ENCODE measurements at places on chromosomes 2 and 18.

- no peak for DNase-seq
Measured at GRCh38 chr2:86044045-86044444, 61.6 kb downstream of the POLR1A start.

GRCh38 chr2:231315896-231316295 is 79.6 kb upstream of the B3GNT7 start:
- DNase-seq: no peak

GRCh38 chr2:168686452-168687191 is 115.8 kb upstream of the NOSTRIN start:
- no peak for DNase-seq

- DNase-seq: peak; percentile 27
Measured at GRCh38 chr2:238963161-238963970, 115.5 kb downstream of the TWIST2 start.

DNA sequence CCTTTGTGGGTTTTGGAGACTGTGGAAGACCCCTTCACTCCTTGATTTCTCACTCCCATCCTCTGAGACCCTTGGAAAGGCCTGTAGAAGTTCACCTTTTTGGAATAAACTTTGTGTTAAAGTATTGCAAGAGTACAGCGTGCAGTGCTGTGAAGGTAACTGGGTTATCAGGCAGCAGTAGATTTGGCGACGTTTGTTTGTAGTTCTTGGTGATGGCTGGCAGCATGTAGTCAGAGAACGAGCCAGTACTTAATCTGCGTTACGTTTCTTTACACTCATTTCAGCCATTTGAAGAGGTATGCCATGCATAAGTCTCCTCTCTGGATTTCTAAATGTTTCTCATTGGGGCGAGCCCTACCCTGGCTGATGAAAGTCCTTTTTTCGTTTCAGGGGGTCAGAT is 64.6 kb downstream of the TSHZ1 start:
- DNase-seq: no peak

- no peak for DNase-seq
Measured at GRCh38 chr2:72982219-72982618, 64.9 kb downstream of the EMX1 start.

DNA sequence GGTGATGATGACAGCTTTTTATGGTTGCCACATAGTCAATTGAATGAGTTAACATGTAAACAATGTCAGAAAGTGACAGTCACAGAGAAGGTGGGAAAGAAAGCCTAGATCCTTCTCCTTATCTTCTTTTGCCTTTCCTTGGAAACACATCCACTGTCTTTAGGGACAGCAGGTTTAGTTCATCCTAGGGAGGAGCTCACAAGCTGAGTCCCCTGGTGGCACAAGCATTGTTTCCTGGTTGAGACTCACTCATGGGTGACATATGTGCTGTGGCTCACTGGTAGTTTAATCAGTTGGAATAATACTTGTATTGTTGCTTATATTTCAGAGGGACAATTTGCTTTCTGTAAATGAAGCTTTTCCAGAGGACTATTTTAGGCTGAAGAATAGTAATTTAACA is 598.5 kb downstream of the CNTNAP5 start:
- no peak for DNase-seq

DNA sequence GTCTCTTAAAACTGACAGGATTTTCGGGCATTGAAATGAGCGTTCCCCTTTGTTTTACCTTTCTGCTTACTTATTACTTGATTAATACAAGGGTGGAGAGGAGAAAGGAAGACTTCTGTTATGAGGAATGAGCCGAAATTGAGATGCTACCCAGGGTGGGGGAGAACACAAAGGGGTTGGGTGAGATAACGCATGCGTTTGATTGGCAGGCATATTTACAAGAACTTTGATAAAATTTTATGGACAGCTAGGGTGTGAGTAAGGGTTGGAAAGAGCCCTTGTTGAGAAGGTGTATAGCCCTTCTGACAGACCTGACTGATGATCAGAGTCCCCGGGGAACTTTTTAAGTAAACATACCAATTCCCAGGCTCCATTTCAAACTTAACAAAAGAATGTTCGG is 1.8 kb downstream of the RNF138 start:
- DNase-seq: no peak

DNA sequence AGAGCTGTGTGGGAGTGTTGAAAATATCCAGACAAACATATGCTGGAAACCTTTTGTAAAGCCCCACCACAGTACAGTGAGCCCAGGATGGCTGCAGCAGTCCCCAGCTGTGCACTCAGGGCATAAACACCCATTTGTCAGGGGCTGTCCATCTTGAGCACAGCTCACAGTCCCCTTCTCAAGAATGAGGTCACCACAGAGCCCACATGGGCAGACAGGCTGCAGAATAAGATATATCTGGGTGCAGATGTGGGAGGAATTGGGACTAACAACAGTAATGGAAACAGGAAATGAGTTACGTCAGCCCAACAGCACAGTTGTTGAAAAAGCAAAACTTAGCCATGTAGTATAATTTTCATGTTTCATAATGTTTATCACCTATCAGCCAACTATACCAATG is 219.6 kb downstream of the ETAA1 start:
- DNase-seq: no peak

- DNase-seq: no peak
Measured at GRCh38 chr2:217146956-217147355, 287.1 kb upstream of the TNP1 start.

DNA sequence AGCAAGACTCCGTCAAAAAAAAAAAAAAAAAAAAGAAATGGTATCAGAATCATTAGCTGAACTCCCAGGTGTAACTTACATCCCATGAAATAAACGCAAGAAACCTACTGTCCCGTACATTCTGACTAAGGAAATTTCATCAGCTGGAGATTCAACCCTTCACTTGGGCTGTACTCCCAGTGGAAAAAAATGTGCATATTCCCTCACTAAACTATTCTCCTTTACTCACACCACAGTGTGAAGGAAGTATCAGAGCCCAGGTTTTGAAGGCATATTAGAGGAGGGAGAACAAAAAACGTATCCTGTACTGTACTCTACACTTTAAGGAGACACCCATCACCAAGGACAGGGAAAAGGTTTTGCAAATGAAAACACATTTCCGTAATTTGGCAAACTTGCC is 64.3 kb downstream of the DNER start:
- no peak for DNase-seq

GRCh38 chr2:230916218-230916617 is 8.8 kb downstream of the GPR55 start:
- DNase-seq: no peak

- no peak for DNase-seq
Measured at GRCh38 chr2:48733067-48733503, 22.4 kb downstream of the LHCGR start.

GRCh38 chr2:223519471-223519870 is 82.7 kb downstream of the SCG2 start:
- DNase-seq: no peak

GRCh38 chr2:153221087-153221486 is 257.5 kb downstream of the RPRM start:
- DNase-seq: no peak

DNA sequence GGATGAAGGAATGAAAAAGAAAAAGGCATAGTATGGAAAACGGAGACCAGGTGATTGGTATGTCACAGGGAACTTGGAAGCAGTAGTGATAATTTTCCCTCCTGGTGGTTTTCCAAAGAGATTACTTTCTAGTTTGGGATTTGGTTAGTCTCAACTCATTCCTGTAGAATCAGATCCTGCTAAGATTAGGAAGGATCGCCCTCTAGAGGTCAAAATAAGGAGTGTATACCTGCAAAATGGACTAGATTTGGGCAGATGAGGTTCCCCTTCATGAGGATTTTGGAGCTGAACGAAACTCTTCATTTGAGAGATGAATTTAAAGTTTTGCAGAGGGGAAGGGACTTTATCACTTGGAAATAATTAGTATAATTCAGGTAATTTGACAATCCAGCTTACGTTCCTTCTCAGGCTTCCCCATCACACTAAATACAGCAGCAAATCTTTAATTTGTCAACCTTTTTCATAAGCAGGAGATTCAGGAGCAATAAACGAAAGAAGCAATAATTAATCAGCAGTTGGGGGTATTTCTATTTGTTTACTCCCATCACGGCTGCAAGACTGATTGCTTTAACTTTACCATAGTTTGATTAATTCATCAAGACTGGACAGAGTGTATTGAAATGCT is 65.2 kb downstream of the CCDC195 start:
- DNase-seq: peak; percentile 47

GRCh38 chr2:50513724-50514123 is 518.2 kb downstream of the NRXN1 start:
- DNase-seq: no peak

GRCh38 chr2:239506101-239506857 is 105.5 kb upstream of the HDAC4 start:
- DNase-seq: no peak

DNA sequence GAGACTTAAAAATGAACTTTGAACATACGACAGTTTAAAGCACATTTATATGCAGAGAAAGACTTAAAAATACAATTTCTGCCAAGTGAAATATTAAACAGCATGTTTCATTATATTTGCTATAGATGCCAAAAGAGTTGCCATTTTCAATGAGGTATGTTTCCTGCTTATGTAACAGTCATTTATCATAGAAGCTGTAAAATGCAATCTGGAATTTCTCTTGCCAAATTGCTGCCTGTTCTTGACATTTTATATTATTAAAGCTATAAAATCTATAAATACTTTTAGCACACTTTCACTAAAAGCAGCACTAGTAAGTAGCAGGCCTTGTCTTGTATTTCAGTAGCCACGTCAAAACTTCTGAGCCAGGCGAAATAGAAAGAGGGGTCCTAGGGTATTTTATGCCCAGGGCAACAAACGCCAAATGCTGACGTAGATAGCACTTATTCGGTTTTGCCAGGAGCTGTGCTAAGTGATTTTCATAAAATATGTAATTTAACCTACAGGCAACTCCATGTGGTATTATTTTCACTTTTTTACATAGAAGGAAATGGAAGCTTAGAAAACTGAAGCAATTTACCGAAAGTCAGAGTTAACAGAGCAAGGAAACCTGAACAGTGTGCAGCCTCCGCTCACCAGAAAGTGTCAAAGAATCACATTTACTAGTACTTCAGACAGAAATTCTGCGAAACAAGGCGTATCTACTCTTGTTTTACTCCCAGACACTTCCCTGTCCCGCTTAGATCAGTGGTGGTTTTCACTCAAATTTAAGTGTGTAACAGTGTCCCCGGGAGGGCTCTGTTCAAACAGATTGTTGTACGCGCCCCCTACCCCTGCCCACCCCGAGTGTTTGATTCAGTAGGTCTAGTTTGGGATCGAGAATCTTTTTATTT is 1.2 kb upstream of the CYP20A1 start:
- no peak for DNase-seq

DNA sequence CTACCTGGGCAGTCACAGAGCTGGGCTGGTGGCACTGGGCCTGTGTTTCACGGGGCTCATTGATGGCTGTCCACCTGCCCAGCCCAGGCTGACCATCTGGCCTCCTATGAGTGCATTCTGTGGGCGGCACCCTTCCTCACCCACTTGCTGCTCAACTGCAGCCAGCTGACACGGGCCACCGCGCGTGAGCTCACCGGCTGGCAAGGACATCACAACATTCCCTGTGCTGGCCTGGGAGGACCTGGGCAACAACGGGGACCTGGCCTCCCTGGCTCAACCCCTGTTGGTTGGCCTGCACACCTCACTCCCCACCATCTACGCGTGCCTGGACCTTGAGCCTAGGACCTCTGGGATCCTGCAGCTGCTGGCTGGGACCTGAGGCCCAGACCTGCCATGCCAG is 98.2 kb upstream of the DTNA start:
- DNase-seq: no peak

GRCh38 chr2:11354363-11355154 is 10.1 kb upstream of the ROCK2 start:
- DNase-seq: no peak

DNA sequence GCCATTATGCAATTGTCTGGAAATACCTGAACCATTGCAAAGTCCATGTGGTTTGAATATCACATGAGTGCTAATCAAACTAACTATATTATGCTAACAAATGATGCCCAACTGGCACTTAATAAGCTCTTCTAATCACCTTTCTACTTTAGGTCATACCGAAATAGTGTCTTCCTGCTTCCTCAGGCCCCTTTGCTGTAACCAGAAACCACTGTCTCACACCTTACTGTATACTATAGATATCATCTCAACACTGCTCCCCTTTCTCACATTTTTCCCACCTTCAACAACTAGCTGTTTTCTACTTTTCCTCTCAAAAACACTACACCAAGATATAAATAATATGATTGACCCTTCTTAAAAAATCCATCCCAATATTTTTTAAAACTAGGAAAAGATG is 633.9 kb downstream of the BCL11A start:
- no peak for DNase-seq

DNA sequence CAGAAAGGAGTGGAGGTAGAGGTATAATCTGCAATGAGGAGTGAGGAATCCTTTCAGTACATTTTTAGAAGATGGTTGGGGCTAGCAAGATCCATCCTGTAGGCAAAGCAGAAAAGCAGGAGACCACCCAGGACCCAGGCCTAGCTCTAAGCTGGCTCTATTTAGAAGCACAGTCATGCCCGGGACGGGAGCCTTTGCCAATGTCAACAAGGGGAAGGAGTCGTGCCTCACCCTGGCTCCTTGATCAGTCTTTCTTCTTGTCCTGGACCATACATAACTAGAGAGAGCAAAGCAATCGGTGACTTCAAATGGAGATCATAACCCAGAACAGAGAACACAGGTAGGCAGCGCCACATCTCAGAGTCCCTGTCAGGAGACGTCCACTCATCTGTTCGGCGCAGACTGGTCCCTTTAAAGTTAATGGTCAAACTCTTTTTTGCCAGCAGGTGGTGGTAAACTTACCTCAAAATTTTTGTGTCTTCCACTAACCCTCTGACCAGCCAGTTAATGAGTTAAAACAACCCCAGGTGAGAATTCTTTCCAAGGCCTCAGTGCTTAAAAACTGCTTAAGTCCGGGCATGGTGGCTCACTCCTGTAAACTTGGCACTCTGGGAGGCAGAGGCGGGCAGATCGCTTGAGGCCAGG is 8.0 kb downstream of the MC5R start:
- no peak for DNase-seq

DNA sequence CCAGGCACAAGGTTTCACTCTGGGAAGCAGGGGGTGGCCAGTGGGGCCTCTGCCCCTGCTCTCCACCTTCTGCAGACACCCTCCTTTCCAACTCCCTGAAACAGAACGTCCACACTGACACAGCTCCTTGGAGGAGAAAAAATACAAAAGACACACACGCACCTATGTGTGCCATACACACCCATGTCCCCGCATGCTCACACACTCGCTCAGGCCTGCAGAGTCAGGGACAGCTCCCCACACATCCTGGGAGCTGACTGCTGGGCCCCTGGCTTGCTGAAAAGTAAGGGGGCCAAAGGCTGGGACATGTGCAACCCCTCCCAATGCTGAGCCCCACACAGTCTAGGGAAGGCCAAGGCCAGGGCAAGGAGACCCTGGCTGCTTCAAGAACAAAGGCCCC is 200.5 kb downstream of the TNS1 start:
- DNase-seq: no peak

DNA sequence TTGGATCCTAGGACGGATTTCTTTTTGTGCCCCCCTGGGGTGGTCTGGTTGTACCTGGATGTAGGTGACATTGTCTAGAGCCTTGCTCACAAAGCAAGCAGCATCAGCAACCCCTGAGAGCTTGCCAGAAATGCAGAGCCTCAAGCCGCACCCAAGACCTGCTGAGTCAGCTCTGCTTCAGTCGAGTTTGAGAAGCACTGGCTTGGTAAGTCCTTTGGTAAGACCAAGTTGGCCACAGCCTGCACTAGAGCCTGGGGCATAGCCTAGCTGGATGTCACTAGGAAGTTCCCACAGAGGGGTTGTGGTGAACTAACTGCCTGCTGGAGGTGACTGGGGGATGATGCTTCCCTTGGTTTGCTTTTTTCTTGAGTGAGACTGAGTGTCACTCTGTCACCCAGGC is 6.2 kb downstream of the ABCG5 start:
- DNase-seq: no peak
